NB4 (cell line): ENCODE measurements at places on chromosomes 7 and 10.

GRCh38 chr10:112519133-112519761 lies 72.2 kb downstream of the VTI1A start:
- no peak for DNase-seq

GRCh38 chr7:1710936-1711335 lies 40.9 kb downstream of the ELFN1 start:
- DNase-seq: no peak

DNA sequence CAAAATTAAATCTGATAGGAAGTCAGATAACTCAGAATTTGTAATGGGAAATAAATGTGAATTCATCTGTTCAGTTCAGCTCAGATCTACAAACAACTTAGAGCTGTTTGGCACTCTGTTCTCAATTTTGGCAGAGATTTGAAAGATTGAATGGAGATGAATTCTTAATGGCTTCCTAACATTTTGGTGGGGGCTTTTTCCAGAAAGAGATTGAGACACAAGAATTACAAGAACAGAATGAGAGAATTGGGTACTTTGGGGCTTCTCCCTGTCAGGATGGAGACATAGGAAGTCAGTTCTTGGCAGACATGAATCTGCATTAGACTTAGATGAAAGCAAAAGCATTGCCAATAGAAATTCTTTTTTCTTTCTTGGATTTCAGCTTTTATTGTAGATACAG lies 39.0 kb upstream of the PTPRZ1 start:
- DNase-seq: no peak

GRCh38 chr10:122464586-122464985 lies 3.2 kb downstream of the HTRA1 start:
- DNase-seq: no peak

- DNase-seq: no peak
Measured at GRCh38 chr7:158694650-158695049, 10.0 kb downstream of the NCAPG2 start.

- no peak for DNase-seq
Measured at GRCh38 chr10:117736655-117737054, 194.1 kb downstream of the EMX2 start.

DNA sequence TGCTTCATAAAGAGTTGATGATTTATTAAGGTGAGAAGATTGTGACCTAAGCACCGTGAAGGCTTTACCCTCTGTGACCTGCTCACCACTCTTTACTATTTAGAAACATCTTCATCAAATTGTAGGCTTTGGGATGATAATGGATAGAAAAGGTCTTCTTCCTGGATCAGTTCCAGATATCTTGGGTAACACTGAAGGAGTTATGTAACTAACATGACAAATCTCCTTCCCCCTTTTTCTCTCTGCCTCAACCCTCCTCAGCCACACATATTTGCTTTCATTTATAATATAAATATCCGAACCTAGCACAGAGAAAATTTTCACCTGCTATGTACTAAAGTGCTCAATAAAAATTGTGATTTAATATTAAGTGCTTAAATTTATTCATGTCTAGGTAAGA lies 151.5 kb downstream of the FRMD4A start:
- no peak for DNase-seq

- DNase-seq: no peak
Measured at GRCh38 chr10:1102831-1103230, 46.6 kb downstream of the WDR37 start.

GRCh38 chr10:129097776-129098330 lies 369.2 kb upstream of the MGMT start:
- DNase-seq: no peak

DNA sequence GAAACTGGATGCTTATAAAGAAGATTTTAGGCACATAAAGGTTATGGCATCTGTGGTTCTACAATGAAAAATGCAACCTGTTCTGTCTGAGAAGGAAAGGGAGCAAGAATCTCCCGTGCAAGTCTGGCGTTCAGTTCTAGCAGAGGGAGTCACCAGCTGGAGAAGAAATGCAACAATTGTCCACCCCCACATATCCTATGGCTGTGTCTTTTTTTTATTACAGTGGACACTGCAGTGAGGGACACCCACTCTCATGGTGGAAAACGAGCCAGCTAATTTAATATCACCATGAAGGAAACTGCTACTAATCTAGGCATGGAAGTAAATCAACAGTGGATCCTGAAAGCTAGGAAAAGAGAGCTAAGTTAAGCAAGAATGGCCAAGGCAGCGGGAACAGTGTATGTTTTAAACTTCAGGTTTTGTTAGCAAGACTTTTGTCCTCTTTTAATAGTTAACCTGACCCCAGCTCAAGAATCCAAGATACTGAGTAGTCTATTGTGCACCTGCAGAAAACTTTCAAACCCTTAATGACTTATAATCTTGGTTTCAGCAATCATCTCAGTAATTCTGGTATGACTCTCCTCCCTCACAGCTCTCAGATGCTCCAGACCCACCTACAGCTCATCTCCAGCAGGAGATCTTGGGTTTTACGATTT lies 149.3 kb downstream of the FGFR2 start:
- DNase-seq: no peak

- DNase-seq: no peak
Measured at GRCh38 chr10:75033399-75034130, 77.9 kb upstream of the SAMD8 start.

DNA sequence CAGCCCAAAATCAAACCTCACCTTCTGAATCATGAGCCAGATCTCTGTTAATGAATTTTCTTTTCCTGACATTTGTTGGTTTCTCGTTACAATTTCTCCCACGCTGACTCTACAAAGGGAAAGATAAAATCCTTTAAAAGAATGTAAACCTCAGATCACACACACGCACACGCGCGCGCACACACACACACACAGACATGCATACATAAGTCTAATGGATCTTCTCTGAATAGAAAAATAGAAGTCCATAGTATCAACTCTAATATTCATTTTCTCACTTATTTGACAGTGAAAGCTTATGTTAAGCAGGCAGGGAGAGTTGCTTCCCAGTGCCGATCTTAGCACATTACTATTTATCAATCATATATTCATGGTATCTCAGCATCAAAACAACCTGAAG lies 1.4 kb downstream of the ETV1 start:
- DNase-seq: no peak

DNA sequence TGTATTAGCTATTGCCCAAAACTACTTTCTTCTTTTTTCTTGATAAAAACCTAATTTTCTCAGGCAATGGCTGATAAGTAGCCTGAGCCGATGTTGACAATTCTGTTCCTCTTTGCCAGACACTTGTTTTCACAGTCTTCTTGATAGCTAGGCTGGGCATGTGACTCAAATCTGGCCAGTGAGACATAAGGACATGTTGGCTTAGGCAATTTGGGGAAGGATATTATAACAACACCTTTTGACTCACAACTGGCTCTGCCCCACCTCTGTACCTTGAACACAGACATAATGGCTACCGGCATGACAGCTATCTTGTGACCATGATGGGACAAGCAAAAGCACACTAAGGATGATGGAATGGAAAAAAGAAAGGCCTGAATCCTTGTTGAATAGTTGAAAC lies 72.9 kb upstream of the GPR22 start:
- DNase-seq: peak; percentile 5

DNA sequence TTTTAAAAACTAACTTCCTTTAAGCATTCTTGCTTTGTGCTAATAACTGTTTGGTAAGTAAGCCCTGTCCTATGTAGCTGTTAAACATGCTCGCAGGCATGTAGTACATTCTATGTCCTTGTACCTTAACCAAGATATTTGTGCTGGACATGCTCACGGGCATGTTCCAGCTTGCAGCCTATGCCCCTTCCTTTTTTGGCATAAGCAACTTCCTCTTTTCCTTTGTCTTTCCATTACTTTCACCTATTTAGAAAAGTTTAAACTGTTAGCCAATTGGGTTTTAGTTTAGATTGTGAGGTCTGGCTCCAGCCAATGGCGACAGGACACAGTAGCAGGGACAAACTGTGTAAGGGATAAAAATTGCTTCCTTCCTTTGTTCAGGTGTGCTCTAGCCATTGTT lies 14.4 kb upstream of the APBB1IP start:
- peak; percentile 10 for DNase-seq

DNA sequence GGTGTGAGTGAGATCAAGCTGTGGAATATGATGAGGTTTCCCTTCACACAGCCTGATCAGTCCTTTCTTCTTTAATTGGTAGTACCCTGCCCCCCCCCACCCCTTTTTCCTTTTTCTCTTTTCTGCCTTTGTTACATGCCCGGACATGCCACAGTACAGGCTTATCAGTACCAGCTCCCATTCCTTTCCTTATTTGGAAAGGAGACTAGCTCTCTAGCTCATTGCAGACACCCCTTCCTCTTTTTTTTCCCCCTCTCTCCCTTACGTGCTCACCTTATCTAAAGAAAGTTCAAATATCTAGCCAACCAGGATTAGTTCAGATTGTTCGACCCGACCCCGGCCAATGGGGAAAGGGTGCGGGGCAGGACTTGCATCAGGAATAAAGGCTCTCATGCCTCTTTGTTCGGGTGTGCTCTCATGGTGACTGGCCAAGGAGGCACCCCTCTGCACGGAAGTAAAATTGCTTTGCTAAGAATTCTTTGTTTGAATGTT lies 230.4 kb downstream of the ACTR3B start:
- DNase-seq: no peak

DNA sequence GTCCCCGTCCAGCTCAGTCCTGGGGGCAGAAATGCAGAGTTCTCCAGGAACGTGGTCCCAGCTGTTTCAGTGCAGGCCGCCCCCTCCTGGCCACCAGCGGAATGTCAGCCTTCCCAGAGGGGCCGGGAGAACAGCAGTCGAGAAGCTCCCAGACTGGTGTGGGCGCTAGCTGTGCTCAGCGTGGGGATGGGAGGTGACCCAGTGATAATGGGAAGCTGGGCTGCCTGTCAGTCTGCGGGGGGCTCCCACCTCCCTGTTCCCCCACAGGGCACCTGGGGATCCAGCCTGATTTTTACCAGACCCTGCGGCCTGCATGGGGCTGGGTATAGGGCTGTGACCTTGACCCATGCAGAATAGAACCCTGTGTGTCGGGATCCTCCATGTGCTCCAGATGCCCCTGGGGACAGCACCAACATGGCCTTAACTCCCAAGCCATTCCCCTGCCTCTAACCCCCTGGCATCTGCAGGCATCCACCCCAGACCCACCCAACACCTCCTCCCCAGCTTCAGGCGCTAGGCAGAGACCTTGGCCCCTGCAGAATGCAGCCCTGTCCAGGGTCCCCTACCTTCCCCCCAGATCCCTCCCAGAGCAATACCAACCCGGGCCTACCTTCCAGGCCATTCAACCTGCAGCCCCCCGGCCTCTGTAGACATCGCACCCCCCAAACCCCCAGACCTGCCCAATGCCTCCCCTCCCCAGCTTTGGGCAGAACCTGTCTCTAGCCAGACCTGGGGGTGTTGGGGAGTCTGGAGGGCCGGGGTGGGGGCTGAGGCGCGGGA lies 880 bp upstream of the ELN start:
- DNase-seq: peak; percentile 77
